ENCODE measurements at places on chromosomes 13 and 19. TPM values are rescaled to one million over a fixed set of nuclear protein-coding genes. Genes with fewer than 3 reads are reported as not detected.

CNFN gene
- not detected for total RNA-seq

JAK3 gene
- 2.4 TPM for total RNA-seq

CCDC194 gene
- total RNA-seq, result not detected

CBLC gene
- total RNA-seq, result not detected

SOHLH2 gene
- 2.5 TPM for total RNA-seq

GRCh38 chr19:39934584-39935363, at the start of gene FCGBP:
TSS of gene FCGBP (minus strand) at chr19:39934634.
- DNase-seq, result no peak

- no peak for DNase-seq
These were observed 246.9 kb downstream of the LIG4 start for GRCh38 chr13:107968470-107968869.

DNA sequence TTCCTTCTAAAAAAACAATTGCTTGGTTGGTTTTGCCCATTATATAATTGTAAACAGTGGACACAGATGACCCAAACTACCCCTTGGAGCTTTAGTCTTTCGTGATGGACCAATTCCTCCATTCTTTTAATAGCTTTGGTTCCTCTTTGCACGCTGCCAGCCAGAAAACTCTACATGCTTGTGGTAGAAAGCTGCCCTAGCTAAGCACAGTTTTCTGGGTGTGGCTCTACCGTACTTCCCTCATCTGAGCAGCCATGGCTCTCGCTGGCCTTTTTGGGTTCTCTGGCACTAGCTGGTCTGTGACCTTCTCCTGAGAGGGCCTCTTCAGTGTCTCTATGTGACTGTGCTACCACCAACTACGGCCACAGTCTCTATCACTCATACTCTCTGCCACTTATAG, 29.9 kb upstream of the CEBPA start:
- DNase-seq, result no peak

DNA sequence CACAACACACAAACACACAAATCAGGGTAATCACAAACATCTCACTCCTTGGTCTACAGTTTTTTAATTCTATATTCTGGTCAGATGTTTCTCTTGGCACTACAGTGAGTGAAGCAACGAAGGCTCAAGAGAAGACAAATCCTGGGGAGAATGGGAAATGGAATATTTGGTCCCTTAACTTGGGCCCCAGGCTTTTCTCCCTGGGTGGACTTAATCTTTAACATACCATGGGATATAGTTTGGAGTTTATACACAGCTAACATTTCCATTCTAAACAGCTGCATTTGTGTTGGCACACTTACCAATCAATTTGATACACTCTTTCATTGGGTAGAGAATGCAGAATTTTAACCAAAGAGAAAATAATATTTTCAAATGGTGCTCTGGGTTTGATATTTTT, 1132.6 kb upstream of the SLC10A2 start:
- no peak for DNase-seq

GRCh38 chr13:32019612-32020233, 11.9 kb upstream of the FRY start:
- peak; percentile 59 for DNase-seq

DNA sequence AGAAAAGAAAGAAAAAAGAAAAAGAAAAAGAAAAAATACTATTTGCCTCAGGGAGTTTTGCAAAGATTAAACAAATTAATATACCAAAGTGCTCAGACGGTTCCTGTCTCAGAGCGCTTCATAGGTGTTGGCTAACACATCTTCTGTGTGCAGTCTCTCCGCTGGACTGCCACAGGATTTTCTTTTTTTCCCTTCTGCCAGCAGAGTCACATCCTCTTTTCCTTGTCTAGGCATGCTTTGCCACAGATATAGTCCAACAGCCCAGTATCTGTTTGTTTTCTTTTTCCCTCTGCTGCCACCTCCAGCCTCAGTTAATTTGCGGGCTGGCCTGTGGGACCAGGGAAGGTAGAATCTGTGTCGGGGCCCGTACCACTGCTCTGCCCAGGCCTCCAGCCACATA, 3.4 kb upstream of the URAD start:
- DNase-seq, result no peak
